ENCODE measurements at places on chromosomes 4 and X. TPM values are rescaled to one million over a fixed set of nuclear protein-coding genes. Genes with fewer than 3 reads are reported as not detected.

DNA sequence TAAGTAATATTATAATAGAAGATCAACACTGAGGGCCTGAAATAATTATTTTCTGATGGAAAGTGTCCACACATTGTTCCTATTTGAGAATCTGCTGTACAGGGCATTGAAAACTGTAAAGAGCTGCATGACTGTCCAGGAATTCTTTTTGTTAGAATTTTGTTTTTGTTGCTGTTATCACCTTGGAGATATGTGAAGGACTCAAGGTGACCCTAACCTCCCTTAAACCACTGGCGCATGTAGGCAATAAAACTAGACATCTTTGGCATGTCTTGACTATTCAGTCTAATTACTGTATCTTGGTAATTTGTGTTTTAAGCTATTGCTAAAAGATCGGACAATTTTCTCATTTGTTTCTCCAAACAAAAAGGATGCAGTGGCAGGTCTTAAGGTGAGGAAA is 55.5 kb upstream of the SMIM10 start:
- H3K36me3 ChIP-seq, result no peaks in the 10 kb centered on the region
- H3K4me1 ChIP-seq, result no peaks in the 10 kb centered on the region
- no peaks in the 10 kb centered on the region for H3K27me3 ChIP-seq
- no peak overlapping the region for H3K4me3 ChIP-seq
- DNase-seq, result no peak
- no peak overlapping the region for H3K27ac ChIP-seq

Gene OCRL
- 14.7 TPM for total RNA-seq

- no peak for DNase-seq
- no peaks in the 10 kb centered on the region for H3K27me3 ChIP-seq
- no peaks in the 10 kb centered on the region for H3K4me1 ChIP-seq
- no peak overlapping the region for H3K27ac ChIP-seq
- no peaks in the 10 kb centered on the region for H3K36me3 ChIP-seq
- no peak overlapping the region for H3K4me3 ChIP-seq
Observed at GRCh38 chr4:47686294-47686872, 151.5 kb downstream of the CORIN start.

DNA sequence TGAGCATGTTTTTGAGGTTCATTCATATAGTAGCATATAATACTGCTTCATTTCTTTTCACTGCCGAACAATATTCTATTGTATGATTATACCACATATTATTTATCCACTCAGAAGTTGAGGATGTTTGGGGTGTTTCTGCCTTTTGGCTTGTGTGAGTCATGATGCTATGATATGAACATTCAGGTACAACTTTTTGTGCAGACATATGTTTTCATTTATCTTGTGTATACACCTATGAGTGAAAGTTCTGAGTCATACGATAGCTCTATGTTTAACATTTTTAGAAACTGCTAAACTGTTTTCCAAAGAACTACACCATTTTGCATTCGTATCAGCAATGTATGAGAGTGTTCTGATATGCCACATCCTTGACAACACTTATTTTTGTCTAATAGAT is 57.7 kb downstream of the SHROOM4 start:
- DNase-seq, result no peak
- no peaks in the 10 kb centered on the region for H3K4me1 ChIP-seq
- no peaks in the 10 kb centered on the region for H3K27me3 ChIP-seq
- H3K4me3 ChIP-seq, result no peak overlapping the region
- no peaks in the 10 kb centered on the region for H3K36me3 ChIP-seq

DNA sequence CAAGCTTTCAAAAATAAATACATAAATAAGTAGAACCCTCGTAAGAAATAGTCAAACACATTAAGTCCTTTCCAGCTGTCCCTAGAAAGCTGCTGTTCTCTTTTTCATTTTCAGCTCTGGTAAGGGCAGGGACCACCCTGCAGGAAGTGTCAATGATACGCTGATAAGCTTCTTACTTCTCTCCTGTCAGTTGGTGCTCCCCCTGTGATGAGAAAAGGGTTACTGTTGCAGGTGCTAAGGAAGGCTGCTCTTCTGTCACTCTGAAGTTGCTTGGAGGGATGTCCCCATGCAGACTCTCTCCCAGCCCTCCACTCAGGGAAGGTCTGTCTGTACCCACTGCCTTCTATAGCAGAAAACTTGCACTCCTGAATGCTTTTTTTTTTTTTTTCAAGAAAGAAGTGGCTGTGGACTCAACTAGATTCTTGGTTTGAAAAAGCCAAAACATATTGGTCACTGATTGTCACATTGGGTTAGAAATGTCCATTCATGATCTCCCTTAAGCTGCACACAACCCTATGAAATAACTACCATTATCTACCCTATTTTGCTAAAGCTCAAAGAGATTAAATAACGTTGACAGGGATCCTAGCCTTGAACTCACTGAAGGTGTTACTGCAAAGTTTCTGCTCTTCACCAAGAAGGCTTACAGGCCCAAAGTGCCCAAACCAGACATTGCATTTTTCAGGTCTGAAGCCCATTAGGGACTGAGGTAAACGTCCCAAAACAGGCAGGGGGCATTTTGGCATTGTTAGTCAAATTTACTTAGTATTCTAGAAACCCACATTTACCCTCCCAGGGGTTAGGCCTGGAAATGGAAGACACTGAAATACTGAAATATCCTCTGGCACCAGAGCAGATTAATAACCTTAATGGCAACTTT is 1.2 kb downstream of the CXCL3 start:
- H3K27me3 ChIP-seq, result no peaks in the 10 kb centered on the region
- H3K27ac ChIP-seq, result no peak overlapping the region
- no peaks in the 10 kb centered on the region for H3K36me3 ChIP-seq
- H3K4me1 ChIP-seq, result no peaks in the 10 kb centered on the region
- peak overlapping the region; percentile 59 for H3K4me3 ChIP-seq
- no peak for DNase-seq

Gene CXCR3
- not detected for total RNA-seq

DNA sequence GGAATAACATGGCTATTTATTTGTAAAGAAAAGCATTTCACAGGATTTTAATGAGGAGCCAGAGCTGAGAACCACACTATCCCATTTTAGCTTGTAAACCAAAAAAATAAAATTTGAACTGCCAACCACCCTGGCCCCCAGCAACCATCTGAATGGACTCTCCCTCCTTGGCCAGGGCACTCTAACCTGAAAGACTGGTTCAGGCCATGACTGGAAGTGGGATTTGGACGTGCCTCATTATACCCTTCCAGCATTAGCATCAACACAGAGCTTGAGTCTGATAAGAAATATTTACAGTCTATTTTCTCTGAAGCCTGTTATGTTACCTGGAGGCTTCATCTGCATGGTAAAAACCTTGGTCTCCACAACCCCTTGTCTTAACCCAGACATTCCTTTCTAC is 30.0 kb downstream of the METAP1 start:
- H3K27me3 ChIP-seq, result no peaks in the 10 kb centered on the region
- H3K4me3 ChIP-seq, result no peak overlapping the region

Gene FIP1L1
- total RNA-seq, result 51.0 TPM

Data from tibial nerve (tissue), 4 donors.